ENCODE measurements at places on chromosomes 16 and 17. TPM values are rescaled to one million over a fixed set of nuclear protein-coding genes. Genes with fewer than 3 reads are reported as not detected.

The KRT16 gene
- polyA plus RNA-seq: not detected

The CCL4 gene
- 0.48 TPM for polyA plus RNA-seq

The SNX20 gene
- polyA plus RNA-seq: 1.1 TPM

The C17orf67 gene
- polyA plus RNA-seq: 1.6 TPM

The KRTAP2-2 gene
- polyA plus RNA-seq: not detected

The PCGF2 gene
- 37.0 TPM for polyA plus RNA-seq

The KCNJ2 gene
- 4.1 TPM for polyA plus RNA-seq

- no peak for DNase-seq
Observed at GRCh38 chr16:4314532-4315185, 1.2 kb upstream of the GLIS2 start.

GRCh38 chr17:17713839-17714238 is 32.6 kb downstream of the RAI1 start:
- no peak for DNase-seq

DNA sequence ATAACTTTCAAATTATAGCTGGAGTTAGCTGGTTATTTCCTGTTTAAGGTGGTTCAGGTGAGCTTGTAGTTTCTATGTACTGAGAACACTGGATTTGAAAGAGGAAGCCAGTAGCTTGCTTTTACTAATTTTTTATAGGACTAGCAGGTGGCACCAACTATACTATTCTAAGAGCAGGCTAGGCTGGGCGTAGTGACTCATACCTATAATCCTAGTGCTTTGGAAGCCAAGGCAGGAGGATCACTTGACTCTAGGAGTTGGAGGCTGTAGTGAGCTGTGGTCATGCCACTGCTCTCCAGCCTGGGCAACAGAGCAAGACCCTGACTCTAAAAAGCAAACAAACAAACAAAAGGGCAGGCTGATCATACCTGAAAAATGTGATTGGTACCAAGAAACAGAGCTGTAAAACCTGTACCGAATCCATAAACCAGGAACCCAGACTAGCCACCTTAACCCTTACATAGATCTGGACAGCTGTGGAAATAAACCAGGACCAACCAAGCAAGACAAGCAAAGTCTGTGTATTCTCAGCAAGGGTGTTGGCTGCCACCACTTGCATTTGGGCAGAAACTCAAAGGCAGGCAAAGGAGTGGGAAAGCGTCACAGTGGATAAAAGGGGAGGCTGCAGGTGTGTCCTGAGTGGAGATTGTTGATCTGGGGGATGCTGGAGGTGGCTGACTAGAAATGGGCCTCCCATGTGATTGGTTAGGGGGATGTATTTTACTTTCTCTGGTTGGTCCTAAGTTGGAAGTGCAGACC is 36.3 kb downstream of the SLC47A1 start:
- DNase-seq: no peak

DNA sequence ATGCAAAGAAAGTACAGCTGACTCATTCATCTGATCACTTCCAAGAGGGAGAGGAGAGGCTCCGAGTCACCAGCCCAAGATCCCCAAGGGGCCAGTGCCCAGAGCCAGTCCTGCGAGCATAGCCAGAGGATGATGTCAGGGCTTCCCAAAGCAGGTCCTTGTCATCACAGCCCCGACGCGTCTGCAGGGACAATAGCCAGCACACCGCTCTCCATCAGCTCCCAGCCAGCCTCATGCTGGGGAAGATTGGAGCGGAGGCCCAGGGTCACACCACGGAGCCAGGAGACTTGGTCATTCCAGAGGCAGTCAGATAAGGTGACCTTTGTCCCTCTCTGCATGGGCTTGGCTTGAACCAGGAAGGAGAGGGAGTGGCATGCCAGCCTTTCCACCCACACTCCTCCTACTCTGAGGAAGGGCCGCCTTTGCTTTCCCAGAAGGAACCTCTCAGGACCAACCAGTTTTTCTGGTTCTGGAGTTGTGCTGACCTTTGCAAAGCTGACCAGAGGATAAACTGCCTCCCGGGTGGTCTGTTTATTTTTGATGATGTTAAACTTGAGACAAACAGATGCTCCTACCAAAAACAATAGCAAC is 58.3 kb upstream of the ARHGAP44 start:
- DNase-seq: peak; percentile 15

DNA sequence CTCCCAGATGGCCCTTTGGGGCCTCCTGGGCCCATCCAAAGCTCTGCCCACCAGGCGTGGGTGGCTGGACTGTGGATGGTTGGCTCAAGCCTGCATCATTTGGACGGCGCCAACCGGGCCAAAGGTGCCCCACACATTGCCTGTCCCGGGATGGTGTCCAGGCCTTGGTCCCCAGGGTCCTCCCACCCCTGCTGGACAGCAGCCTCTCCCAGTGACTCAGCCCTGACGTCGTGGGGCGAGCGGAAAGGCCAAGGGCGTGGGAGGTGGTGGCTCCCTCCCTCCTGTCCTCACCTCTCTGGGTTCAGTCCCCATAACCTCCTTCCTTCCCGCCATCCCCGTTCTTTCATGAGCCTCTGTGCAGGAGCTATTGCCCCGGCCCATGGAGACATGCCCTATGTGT is 42.1 kb upstream of the DLX4 start:
- no peak for DNase-seq

- no peak for DNase-seq
Observed at GRCh38 chr16:89707695-89708094, 6.2 kb upstream of the SPATA2L start.

DNA sequence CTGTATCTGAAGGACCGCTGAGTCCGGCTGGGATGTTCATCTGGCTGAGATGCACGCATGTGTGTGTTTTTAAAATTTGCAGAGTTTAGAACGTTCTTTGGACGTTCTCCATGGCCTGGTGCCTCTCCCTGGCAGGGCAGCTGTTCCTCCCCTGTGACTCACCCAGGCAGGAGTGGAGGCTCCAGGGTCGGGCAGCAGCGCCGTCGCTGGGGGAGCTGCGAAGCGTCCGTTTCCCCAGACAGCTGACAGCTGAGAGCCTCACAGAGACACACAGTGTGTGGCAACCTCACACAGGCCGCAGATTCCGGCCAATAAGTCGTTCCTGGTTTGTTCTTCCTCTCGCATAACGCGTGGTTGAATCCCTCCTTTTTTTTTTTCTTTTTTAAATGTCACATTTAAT is 80.6 kb downstream of the OR1D5 start:
- peak; percentile 79 for DNase-seq

DNA sequence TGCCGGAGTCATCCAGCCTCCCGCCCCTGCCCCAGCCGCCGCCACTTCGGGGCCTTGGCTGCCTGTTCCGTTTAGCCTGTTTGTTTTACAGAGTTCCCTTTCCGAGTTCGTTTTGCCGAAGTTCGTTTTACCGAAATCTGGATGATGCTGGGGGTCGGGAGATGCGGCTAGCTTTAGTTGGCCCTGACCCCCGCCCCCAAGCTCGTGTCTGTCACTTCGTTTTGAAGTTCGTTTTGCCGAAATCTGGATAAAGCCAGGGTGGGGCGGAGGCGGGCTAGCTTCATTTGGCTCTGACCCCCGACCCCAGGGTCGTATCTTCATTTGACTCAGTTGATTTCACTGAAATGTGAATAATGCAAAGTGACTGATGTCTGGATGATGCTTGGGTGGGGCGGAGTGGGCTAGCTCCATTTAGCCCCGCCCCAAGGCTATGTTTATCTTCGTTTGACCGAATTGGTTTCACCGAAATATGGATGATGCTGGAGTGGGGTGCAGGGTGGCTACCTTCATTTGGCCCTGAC is 591 bp downstream of the PSMD7 start:
- no peak for DNase-seq

GRCh38 chr16:56288019-56288418 is 96.7 kb downstream of the GNAO1 start:
- no peak for DNase-seq

GRCh38 chr16:64365448-64365931 is 756.4 kb downstream of the CDH11 start:
- no peak for DNase-seq

DNA sequence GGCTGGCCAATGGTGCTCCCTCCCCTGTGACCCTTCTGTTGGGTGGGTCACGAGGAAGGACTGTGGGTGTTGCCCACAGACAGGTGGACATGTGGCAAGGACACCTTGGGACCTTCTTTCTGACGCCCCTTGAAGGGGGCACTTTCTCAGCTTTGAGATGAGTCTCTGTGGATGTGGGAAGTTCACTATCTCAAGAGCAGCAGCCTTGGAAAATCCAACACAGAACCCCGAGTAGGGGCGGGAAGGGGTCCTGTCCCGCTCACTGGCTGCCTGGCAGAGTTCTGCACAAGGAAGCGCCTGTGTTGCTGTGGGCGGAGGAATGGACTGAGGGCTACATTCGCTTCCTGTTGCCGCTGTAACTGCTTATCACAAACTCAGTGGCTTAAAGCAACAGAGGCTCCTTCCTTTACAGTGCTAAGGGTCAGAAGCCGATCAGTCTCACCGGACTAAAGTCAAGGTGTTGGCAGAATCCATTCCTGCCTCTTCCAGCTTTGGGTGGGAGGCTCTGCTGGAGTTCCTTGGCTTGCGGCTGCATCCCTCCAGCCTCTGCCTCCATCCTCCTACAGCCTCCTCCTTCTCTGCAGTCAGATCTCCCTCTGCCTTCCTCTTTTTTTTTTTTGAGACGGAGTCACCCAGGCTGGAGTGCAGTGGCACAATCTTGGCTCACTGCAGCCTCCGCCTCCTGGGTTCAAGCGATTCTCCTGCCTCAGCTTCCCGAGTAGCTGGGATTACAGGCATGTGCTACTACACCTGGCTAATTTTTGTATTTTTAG is 305.2 kb downstream of the SEC14L1 start:
- DNase-seq: no peak

GRCh38 chr17:41480136-41480535 is 815 bp downstream of the KRT35 start:
- DNase-seq: no peak

GRCh38 chr17:3955673-3955988 is 8.6 kb downstream of the ATP2A3 start:
- DNase-seq: no peak

DNA sequence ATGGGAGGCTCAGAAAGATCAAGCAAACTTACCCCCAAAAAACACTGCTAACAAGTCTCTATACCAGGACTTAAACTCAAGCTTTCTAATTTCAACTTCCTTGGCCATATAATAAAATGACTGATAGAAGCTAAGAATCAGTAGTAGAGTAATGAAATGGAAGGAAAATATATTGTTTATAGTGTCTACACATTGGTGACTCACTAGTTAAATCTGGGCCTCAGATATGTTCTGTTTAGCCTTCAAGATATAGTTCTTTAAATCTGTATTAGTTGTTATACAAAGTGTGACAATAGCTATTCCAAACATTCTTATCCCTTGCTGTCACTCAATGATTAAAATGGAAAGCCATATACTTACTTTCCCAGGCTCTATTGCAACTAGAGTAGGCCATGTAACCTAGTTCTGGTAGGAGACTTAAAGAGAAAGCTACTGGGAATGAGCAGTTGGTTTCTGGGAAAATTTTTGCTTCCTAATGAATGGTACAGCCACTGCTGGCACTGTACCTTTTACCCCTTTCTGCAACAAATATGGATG is 18.3 kb downstream of the SSH2 start:
- no peak for DNase-seq

DNA sequence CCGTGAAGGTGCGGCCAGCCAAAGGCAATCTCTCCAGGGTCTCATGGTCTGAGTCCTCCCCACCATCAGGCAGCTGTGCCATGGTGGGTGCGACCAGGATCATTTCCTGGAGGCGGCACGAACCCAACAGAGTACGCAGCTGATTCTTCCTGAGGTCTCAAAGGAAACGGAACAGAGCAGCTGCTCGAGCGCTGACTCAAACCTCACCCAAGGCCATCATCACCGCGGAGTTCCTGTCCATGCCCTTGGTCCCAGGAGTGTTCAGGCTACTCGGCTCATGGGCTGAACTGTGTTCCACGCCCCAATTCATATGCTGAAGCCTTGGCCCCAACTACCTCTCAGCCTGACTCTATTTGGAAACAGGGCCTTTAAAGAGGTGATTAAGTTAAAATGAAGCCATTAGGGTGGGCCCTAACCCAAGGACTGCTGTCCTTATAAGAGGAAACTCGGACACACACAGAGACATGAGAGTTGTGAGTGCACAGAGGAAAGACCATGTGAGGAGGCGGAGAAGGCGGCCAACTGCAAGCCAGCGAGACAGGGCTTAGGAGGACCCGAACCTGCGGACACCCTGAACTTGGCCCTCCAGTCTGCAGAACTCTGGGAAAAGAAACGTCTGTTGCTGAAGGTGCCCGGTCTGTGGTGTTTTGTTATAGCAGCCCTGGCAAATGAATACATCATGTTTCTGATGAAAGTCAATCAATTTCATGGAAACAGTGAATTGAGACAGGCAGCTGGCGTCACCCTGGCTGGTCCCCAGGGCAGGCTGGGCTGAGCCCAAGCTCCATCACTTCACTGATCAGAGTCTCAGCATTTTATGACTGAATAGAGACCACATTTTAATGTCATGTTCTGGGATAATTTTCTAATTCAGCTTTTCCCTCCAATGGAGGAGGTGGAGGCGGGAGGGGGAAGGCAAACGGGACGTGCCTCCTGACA is 13.7 kb downstream of the MXRA7 start:
- DNase-seq: peak; percentile 64

DNA sequence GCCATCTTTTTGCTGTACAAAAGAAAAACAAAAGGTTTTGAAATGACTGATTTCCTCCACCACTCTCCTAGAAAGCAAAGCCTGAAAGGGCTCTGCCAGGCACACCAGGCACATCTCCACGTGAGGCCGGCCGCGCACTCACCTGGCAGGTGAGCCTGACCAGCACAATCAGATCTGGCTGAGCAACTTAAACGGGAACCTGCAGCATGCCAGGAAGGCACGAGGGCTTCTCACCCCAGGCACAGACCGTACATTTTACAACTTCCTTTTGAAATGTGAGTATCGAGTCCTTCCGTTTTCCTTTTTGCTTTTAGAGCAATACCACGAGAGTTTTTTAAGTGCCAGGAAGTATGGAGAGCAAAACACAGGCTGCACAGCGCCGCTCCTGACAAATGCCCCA is 22.5 kb downstream of the SLC38A10 start:
- DNase-seq: no peak

All from muscle of back (tissue), 13 donors.